Bronchial epithelial cell (primary cell): ENCODE measurements at places on chromosomes 7 and 10.
A peak's percentile ranks its signal among the peaks of the same experiment; 100 is the strongest.

- DNase-seq, result peak; percentile 79
Measured at GRCh38 chr7:46972205-46972604, 609.7 kb downstream of the TNS3 start.

DNA sequence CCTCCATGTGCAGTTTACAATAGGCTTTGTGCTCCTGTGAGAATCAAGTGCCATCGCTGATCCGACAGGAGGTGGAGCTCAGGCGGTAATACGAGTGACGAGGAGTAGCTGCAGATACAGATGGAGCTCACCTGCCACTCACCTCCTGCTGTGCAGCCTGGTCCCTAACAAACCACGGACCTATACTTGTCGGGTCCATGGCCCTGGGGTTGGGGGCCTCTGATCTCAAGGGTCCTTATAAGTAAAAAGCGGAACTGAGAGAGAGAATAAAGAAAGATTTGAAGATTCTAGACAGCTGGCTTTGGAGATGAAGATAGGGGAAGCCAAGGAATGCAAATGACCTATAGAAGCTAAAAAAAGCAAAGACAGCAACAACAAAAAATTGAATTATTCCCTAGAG lies 130.6 kb downstream of the PLXDC2 start:
- DNase-seq, result no peak

DNA sequence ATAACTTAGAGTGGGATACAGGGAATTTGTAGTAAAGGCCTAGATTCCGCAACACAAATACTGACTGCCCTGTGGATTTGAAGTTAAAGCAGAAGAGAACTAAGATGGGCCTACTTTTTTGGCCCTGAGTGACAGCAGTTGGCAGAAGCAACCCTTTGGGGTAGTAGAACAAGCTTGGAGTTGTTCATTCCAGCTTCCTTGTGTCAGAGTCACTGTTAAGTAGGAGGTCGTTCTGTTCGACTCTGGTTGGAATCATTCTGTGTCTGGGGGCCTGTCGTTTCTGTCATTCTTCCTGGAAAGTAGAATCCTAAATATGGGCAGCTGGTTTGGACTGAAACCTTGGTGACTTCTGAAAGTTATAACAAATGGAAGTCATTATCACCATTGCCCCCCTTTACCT lies 865.9 kb downstream of the LRMDA start:
- DNase-seq, result no peak

DNA sequence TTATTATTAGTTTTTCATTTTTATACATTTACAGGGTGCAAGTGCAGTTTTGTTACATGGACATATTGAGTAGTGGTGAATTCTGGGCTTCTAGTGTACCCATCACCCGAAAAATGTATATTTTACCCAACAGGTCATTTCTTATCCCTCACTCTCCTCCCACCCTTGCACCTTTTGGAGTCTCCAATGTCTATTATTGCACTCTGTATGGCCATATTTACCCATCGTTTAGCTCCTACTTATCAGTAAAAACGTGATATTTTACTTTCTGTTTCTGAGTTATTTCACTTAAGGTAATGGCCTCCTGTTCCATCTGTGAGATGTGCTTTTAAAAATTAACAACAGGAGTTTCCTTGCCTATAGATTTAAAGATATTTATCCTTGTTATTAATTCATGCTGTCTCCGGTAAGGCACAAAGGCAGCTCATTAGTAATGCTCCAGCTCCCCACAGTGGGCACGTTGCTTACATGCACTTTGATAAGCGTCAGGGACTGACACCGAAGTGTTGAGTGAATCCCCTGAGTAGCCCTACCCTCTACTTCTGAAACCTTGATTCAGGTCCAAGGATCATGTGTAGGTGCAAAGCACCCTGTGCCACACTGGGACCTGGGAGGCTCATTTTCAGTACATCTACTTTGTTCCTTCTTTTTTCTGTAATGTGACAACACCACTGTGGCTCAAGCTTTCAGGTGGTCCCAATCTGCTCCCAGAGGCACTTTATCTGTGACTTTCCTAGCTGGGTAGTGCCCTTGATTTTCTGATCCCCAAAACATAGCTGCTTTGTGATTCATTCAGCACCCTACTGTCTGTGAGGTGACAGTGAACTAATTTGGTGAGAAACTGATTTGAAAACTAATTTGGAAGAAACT lies 27.3 kb downstream of the HYAL4 start:
- peak; percentile 71 for DNase-seq

- peak; percentile 73 for DNase-seq
Measured at GRCh38 chr7:78020136-78020873, 221.7 kb downstream of the PHTF2 start.

GRCh38 chr10:37634351-37634880 lies 223.0 kb downstream of the ZNF248 start:
- DNase-seq, result no peak

DNA sequence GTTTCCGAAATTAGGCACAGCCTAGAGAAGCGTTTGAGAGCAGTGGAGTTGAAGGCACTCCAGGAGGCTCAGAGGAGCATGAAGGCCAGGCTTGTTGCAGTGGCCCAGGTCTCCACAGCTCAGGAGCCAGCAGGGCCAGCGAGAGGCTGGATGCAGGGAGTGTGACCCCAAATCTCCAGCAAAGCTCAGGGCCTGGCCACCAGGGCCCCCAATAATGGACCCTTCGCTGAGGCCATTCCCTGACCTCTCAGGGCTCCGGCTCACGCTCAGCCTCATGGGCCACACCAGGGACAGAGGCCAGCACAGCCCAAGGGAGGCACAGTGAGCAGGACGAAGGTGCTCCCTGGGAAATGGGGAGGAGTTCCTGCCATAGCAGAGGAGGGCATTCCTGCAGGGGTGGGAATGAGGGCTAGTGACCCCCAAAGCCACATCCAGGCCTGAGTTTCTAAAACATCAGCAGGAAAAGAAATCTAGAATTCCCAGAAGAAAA lies 47.5 kb downstream of the EBF3 start:
- DNase-seq, result no peak

DNA sequence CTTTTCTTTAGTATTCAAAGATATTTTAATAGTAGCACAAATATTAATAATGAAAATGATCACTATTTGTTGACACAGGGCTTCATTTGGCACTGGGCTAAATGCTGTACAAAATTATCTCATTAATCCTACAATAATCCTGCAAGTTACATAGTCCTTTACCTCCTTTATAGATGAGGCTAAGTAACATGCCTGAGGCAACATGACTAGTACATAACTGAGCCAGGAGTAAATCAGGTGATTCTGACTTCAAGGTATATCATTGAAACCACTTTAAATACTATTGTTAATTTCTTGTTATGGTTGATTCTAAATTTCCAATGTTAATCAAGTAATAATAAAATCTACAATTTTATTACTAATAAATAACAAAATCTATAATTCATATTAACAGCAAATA lies 39.8 kb downstream of the SEM1 start:
- peak; percentile 84 for DNase-seq

DNA sequence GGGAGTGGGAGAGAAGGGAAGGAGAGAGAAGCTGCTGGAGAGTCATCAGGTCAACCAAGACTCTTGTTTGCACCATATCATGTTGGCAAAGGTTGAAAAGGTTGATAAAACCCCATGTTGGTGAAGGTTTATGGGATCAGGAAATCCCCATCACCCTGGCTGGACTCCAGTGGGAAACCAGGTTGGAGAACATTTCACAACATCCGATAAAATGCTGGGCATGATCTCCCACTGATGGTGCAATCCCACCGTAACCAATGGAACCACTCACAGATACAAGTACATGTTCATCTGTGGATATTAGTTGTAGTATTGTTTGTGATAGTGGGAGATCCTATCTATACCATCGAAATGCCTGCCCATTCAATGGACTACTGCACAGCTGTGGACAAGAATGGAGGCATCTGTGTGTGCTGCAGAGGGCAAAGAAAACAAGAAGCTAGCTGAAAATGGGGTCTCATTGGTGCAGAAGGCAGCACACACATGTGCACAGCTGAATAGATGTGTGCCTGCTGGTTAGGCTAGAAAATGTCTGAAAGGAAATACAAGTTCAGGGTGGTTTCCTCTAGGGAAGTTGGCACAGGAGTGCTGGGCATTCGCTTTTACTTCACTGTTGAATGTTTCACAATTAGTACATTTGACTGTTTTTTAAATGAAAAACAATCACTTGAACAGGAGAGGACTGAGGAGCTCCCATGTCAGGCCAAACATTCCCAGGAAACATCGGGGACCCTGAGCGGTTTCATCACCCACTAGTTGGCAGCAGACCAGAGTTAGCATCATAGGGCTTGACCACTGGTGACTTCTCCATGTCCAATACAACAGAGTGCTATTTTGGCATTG lies 80.4 kb upstream of the MGMT start:
- DNase-seq, result no peak

- DNase-seq, result peak; percentile 91
Measured at GRCh38 chr10:94402204-94402842, at the start of gene TBC1D12. Gene TBC1D12 (plus strand): TSS chr10:94402541. CDS start chr10:94402614, 73 bp downstream.

DNA sequence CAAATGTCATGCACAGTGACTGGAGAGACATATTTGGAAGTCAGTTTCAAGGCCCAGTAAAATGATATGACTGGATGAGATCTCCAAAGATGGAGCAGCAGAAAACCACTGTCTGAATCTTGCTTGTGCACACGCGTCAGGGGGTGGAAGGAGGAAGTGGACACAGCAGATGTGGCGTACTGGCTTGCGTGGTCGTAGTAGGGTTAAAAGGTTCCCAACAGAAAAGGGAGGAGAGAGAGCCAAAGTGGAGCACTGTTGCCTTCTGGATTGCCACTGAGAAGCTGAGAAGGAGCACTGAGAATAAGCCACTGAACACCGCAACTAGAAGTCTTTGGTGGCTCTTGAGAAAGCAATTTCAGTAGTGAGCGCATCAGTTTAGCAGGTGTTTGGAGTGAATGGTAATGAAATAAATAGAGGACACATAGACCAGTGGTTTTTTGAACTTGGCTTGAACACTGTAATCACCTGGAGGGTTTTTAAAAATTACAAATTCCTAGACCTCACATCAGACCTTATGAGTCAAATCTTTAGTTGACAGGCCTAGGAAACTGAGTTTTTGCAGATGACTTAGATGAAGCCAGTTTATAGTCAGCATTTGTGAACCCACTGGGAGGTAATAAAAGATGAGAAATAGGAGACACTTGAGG lies 227.3 kb downstream of the PTEN start:
- DNase-seq, result no peak

DNA sequence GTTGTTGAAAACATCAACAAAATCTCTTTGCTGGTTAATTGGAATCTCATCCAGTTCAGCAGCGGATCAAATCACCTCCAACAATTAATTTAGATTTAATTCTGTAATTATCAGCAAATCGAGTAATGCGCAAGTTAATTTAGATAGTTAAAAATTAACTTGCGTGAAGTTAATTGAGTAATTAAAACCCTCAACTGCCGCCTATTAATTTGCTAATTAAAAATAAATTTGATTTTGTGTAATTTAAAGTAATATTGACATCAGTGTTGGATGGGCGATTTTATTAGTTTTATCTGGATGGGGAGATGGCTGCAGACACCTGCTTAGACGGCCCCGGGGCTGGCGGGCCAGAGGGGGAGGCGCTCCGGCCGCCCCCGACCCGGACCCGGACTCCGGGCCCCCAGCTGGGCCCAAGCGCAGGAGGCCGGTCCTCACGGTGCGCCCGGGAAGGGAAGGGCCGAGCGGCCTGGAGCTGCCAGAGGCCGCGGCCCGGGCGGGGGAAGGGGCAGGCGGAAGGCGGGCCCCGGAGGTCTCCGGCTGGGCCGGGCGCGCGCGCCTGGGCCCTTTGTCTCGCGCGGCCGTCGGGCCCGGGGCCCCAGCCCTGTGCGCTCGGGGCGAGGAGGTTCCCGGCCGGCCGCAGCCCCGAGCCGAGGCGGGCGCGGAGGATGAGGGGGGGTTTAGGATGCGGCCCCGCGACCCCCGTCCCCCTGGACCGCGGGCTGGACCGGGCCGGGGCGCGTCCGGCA lies 3.3 kb upstream of the UNCX start:
- no peak for DNase-seq

DNA sequence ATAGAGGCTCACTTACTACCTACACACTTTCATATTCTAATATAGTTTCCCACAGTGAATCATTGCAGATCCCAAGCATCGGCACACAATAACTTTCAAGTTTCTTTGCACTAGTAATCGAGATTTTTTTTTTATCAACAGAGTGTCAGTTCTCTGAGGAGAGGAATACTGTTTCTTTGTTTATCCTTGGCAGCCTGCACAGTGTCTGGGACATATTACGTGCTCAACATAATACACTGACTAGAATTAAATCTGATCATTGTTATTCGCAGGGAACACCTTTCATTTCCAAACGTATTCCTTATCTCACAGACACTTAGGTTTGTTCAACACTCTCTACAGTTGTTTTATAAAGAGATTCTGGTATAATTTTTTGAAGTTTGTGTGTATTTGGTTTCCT lies 95.3 kb downstream of the CACNA2D1 start:
- no peak for DNase-seq

DNA sequence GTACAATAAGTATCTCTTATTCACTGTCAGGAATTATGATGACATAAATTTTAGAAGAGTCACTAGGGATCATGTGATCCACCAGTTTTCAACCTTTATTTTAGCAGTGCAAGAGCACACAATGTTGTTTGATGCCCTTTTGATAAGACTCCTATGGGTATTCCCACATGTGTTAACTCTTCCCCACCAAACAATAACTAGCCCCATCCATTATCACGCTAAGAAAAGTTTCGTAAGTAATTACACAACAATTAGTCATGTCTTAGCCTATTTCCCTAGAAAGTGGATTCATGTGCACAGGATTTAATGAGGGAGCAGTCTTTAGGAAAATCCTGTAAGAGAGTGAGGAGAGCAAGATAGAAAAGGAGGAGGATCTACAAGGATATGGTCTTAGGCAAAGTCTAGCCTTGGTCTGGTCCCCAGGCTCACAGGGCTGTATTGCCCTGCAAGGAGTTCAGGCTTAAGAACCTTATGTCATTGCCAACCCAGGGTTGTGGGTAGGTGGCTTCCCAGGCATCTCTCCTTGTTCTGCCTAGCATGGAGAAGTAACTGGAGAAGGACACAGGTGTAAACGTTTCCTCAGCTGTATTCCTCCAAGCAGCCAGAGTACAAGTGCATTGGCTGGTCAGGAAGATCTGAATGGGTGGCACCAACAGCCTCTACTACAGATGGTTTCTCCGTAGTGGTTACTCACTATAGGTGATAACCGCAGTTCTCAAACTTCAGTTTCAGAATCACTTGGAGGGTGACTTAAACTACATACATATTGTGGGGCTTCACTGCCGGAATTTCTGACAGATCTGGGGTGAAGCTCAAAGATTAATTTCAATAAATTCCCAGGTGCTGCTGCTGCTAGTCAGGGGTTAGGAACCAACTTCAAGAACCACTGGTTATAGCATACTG lies 574.5 kb downstream of the SUGCT start:
- DNase-seq, result peak; percentile 89

- DNase-seq, result peak; percentile 79
Measured at GRCh38 chr7:3922175-3922635, 621.2 kb downstream of the SDK1 start.

GRCh38 chr10:35884657-35885071 lies 242.6 kb upstream of the FZD8 start:
- DNase-seq, result no peak

GRCh38 chr10:77479586-77479985 lies 158.0 kb downstream of the KCNMA1 start:
- no peak for DNase-seq
